ENCODE measurements at places on chromosomes 2 and 18.

GRCh38 chr18:74082742-74083556, 64.7 kb downstream of the FBXO15 start:
- DNase-seq = peak; percentile 11

- DNase-seq = no peak
These were observed 136.1 kb downstream of the SH3BP4 start for GRCh38 chr2:235087832-235088495.

GRCh38 chr2:173232956-173233744, 121.5 kb upstream of the CDCA7 start:
- DNase-seq = no peak

DNA sequence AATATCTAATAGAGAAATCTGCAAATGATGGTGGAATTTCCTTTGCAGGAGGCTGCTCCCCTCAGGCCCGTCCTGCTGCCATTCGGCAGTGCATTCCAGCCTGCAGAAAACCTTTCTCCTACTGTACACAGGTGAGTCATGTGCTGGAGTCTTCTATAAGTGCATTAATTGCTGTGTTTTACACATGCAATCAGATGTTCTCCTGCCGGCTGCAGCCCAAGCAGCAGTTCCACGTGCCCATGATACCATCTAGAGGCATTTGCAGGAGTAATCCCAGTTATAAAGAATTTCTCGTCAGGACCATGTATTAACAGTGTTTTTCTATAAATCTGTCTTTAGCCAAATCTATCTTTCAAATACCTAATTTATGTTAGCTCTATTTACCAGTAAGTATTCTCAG, 304.7 kb upstream of the HNMT start:
- no peak for DNase-seq

GRCh38 chr2:29733965-29734364, 187.4 kb downstream of the ALK start:
- no peak for DNase-seq
